ENCODE measurements at places on chromosomes 4 and X.

- no peak for DNase-seq
These were observed 83.7 kb downstream of the MGST2 start for GRCh38 chr4:139749338-139749737.

GRCh38 chr4:60721685-60722084 is 478.4 kb upstream of the ADGRL3 start:
- no peak for DNase-seq

DNA sequence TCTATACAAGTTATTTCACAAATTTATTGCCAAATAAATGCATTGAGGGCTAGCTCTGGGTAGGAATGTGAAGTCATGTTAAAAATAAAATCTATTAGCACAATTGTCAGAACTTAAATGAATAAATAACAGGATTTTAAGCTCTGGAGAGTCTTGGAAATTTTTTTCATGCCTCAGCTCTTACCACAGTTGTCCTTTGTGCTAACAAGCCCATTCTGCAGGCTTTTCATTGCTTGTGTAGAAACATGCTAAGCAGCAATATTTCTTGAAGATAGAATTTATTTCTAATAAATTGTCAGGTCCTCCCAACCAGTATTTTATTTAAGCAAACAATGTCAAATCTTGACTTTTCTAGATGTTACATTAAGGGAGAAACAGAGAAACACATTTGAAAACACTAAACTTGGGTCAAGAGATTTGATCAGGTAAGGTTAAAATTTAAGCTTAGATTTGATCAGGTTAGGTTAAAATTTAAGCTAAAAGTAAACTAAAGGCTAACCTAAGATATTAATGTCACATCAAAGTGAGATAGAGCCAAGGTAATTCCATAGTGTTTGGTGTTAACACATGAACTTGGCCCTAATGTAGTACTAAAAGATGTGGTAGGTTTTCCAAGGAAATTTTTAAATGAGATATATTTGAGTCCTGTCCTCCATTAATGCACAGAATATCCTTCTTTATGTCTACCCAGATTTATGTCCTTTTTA is 179.1 kb upstream of the IL1RAPL1 start:
- DNase-seq = no peak

GRCh38 chrX:96957718-96958117 is 74.0 kb downstream of the RPA4 start:
- DNase-seq = no peak

- DNase-seq = no peak
These were observed 15.8 kb upstream of the IL21 start for GRCh38 chr4:122636697-122637096.

DNA sequence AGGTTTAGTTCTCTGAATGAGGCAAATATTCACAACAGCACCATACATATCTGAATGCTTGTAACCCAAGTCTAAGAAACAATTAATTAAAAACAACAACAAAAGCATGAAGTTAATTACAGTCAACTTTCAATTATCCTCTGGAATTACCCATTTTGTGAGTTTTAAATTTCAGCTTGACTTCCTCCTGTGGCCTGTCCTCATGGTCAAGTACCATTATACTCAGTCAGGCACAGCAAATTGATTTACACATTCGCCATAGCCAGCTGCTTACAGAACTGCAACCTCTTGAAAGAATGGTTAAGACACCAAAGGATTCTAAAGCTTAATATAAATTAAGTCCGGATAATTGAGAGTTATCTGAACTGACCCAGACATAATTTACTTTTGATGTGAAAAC is 306.5 kb downstream of the CAMK2D start:
- no peak for DNase-seq

- no peak for DNase-seq
These were observed 909.1 kb downstream of the FAT4 start for GRCh38 chr4:126223784-126224407.

GRCh38 chr4:87353592-87353991 is 30.9 kb upstream of the HSD17B13 start:
- no peak for DNase-seq

DNA sequence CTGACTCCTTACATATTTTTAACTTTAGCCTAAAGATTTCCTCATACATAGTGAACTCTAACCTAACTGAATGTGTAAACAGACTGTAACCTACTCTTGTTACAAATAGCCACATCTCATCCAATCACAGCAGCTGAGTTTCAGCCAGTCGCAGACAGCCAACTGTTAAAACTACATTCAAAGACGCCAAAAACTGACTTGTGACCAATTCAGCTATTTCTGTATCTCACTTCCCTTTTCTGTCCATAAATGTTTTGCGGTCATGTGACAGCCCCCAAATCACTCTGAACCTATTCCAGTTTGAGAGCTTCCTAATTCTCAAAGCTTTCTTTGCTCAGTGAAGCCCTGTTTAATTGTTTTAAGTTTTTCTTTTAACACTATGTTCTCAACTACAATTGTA is 2731.9 kb downstream of the ARAP2 start:
- no peak for DNase-seq

DNA sequence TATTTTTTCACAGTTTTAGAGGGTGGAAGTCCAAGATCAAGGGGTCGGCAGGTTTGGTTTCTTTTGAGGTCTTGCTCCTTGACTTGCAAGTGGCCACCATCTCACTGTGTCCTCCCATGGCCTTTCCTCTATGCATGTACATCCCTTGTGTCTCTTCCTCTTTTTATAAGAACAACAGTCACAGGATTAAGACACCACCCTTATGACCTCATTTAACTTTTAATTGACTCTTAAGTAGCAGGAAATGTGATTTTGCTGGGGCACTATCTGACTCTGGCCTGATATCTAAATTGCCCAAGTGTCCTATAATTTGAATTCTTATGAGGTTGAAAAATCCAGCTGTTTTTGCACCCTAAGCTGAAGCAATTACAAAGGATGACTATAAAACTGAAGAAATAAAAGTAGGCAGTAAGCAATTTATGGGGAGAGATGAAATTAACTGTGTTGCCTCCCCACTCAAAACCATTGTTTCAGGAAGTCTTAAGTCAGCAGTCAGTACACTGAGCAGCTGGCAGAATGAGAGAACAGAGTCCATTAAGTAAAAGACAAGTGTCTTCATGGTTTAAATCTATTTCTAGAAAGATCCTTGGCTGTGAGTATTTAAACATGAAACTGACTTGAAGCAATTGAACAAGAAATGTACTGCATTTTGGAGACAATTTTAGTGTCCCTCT is 601.3 kb downstream of the SPRY1 start:
- no peak for DNase-seq

- no peak for DNase-seq
These were observed 45.7 kb upstream of the GATB start for GRCh38 chr4:151806511-151806927.

DNA sequence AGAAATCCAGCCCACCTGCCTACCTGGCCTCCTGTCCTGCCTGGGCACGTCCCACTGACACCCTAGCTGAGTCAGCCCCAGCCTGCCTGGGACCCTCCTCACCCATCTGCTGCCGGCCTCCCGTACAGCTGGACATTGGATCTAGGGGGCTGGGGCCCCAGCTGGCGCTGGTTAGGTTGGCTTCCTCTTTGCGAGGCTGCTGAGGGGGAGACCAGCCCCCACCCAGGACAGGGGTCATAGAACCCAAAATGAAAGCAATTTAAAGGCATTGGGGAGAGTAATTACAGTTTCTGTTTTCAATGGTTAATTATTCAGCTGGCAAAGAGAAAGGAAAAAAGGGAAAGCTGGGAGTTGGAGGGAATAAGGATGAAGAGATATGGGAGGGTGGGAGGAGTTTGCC is 15.8 kb downstream of the EFNB1 start:
- DNase-seq = no peak

- DNase-seq = no peak
These were observed 51.3 kb upstream of the TMPRSS11F start for GRCh38 chr4:68180849-68181526.

DNA sequence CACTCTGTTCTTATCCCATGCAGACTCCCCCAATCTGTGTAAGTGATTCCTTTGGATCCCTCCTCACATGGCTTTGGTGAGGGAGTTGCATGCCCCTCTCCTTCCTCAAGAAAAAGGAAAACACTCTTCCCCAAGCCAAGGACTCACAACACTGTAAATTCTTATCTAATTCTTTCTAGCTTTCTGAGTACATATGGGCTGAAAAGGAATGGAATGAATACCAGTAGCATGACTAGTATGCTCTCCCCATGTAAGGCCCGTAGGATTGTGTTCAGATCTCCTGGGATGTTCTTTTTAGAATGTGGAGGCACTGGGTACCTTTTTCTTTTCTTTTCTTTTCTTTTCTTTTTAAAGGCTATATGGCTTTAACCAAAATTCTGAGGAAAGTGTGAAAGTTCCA is 17.0 kb upstream of the MAGED1 start:
- DNase-seq = no peak

GRCh38 chrX:14356401-14356800 is 172.9 kb upstream of the GLRA2 start:
- no peak for DNase-seq

DNA sequence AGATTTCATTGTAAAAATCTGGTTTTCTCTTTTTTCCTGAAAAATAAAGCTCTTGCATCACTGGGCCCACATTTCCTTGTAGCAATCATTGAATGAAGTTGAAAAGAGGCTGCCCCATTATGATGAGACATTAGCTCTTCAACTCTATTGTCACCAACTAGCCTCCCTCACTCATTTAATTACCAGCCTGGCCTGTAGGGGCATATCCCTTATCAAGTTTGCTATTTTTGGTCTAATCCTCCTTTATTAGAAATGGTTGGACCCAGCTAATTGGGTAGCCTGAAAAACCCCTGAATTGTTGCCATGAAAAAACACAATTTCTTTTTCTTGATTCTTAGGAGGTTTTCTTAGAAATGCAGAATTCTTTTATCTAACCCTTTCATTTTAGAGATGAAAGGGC is 164.6 kb upstream of the CASK start:
- DNase-seq = no peak

GRCh38 chr4:26573389-26573794 is 10.5 kb upstream of the TBC1D19 start:
- DNase-seq = no peak

Data from nucleus accumbens (tissue), 56 donors.